ENCODE measurements at places on chromosomes 3 and 15.
A peak's percentile ranks its signal among the peaks of the same experiment; 100 is the strongest.

GRCh38 chr3:73535137-73535536 is 89.6 kb downstream of the PDZRN3 start:
- no peak for DNase-seq

- DNase-seq = no peak
These were observed 41.9 kb downstream of the PCOLCE2 start for GRCh38 chr3:142846779-142847577.

GRCh38 chr3:53513556-53514190 is 19.3 kb downstream of the CACNA1D start:
- no peak for DNase-seq

DNA sequence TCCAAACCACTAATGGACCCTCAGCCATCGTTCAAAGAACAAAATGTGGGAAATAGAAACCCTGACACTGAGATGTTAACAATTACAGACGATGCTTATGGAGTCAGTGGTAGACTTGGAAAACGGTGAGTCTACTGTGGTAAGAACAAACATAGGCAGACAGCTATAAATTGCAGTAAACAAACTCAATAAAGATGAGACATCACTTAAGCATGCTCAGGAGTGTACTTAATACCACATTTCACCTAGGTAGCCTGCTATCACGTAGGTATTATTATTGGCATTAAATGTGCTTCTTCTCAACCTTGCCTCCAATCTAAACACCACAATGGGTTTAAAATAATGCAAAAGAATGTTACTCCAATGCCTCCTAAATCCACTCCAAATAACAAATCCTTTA is 2.5 kb downstream of the OSBPL10 start:
- DNase-seq = peak; percentile 74

DNA sequence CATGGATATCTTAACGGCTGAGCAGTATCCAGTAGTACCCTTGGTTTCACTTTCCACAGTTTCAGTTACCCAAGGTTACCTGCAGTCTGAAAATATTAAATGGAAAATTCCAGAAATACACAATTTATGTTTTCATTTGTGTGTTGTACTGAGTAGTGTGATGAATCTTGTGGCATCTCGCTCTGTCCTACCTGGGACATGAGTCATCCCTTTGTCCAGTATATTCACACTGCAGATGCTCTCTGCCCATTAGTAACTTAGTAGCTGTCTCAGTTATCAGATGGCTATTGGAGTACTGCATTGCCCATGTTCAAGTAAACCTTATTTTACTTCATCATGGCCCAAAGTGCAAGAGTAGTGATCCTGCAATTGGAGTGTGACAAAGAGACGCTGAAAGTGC is 26.1 kb downstream of the GASK1A start:
- no peak for DNase-seq

DNA sequence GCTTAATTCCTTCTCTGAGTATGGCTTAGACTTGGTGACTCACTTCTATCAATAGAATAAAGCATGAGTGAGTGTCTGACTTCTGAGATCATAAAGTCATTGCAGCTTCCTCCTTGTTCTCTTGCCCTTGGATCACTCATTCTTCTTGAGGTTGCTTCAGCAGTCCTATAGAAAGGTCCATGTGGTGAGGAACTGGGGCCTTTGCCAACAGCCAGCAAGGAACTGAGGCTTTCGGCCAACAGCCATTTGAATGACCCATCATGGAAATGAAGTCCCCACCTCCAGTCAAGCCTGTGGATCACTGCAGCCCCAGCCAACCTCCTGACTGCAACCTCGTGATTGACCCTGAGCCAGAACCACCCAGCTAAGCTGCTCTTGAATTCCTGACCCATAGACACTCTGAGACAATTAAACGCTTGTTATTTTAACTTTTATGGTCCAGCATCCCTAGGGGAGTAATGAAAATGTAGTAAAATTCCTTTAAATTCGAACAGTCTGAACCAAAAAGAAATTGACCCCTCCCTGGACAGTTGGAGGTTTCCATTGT is 84.5 kb downstream of the WDR76 start:
- DNase-seq = peak; percentile 50

DNA sequence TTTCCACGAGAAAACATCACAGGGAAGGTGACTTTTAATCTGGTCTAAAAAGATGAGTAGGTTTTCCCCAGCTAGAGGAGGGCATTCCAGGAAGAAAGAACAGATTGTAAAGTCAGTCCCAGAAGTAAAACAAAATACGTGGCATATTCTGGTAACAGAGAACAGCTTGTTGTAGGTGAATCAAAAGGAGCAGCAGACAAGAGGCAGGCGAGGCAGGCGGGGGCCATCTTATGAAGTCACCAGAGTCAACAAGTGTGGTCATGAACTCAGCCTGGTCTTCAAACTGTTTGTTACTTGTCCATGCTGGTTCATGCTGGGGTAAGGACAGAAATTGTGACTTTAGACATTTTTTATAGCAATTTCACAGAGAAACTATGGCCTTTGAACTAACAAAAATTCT is 4.0 kb upstream of the POPDC2 start:
- no peak for DNase-seq

GRCh38 chr3:108106449-108106848 is 15.6 kb upstream of the CD47 start:
- DNase-seq = no peak

- DNase-seq = no peak
These were observed 38.0 kb upstream of the TSEN2 start for GRCh38 chr3:12446298-12446697.

- DNase-seq = no peak
These were observed 70.4 kb downstream of the UMPS start for GRCh38 chr3:124800511-124801258.

- no peak for DNase-seq
These were observed 96.9 kb upstream of the TBL1XR1 start for GRCh38 chr3:177294221-177294620.
